ENCODE measurements at places on chromosomes 13 and 19. TPM values are rescaled to one million over a fixed set of nuclear protein-coding genes. Genes with fewer than 3 reads are reported as not detected.

Gene NRTN
- 0.20 TPM for total RNA-seq

Gene IGFL3
- not detected for total RNA-seq

Gene SYT5
- not detected for total RNA-seq

Gene FFAR1
- total RNA-seq = not detected

Gene GRK1
- total RNA-seq = not detected

Gene KLK3
- not detected for total RNA-seq

Gene CEACAM3
- not detected for total RNA-seq

Gene DZIP1
- 0.40 TPM for total RNA-seq

Gene BCL3
- 66.6 TPM for total RNA-seq

Gene APOC1
- 2.3 TPM for total RNA-seq

Gene C19orf85
- total RNA-seq = not detected

Gene PLPPR3
- not detected for total RNA-seq

Gene GPC5
- total RNA-seq = not detected

Gene ARL11
- total RNA-seq = 0.63 TPM

Gene ZNF578
- total RNA-seq = 1.2 TPM

Gene PLEKHA4
- 5.5 TPM for total RNA-seq

Gene ICAM1
- total RNA-seq = 23.8 TPM

Gene ZNF888
- total RNA-seq = 5.9 TPM

Gene GPX4
- total RNA-seq = 148 TPM

Gene UBL5
- total RNA-seq = 339 TPM

Gene KLK7
- total RNA-seq = not detected

Gene FCAR
- not detected for total RNA-seq

Gene CCL25
- total RNA-seq = not detected
